Amygdala (tissue), 56 donors: ENCODE measurements at places on chromosomes 12 and 14.

DNA sequence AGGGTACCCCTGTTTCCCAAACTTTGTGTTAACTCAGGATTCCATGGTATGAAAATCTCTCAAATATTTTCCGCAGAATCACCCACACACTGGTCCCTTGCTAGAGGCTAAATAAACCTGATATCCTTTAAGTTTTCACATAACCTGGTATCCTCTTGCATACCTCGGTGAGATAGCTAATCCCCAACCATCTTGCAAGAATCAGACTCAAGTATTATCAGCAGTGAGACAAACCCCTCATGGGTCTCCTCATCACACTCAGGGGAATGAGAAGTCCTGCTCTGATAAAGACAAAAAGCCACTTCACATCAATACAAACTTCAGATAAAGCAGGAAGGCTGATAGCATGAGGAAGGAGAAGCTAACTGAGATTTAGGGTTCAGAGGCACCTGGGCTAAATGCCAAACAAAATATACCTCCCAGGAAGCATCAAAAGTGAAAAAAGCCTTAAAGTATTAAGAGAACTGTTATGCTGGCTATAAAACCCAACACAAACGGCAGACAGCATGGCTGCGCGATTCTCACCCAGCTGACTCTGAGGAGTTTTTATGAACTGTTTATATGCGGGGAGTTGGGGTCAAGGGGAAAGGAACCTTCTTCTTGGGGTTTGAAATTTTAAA, 96.5 kb downstream of the FOXN3 start:
- no peak for DNase-seq

- DNase-seq, result no peak
Measured at GRCh38 chr12:118417942-118418341, 41.6 kb downstream of the SUDS3 start.

DNA sequence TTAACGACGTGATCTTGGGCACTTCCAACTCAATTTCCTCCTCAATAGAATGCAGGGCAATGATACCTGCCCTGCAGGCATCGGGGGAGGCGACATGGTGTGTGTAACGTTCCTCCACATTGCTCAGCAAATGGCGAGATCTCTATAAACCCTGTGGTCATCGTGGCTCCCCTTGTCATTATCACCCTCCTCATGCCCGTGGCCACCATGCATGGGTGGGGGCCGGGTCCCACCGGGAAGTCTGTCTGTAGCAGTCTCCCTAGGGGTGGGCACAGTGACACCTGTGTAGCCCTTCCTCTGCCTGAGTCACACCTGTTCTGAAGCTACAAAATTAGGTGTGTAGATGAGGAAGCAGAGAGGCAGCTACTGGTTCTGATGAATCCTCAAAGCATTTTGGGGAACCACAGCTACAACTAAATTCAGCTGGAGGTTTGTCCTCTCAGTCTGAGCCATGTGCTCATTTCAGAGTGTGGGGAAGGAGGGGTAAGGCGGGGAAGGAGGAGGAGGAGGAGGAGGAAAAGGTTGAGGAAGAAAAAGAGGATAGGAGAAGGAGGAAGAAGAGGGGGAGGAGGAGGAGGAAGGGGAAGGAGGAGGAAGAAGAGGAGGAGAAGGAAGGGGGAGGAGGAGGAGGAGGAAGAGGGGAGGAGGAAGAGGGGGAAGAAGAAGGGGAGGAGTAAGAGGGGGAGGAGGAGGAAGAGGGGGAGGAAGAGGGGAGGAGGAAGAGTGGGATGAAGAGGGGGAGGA, 11.0 kb upstream of the CACNA2D4 start:
- no peak for DNase-seq

GRCh38 chr12:18754124-18754707, 16.3 kb downstream of the CAPZA3 start:
- DNase-seq, result no peak

DNA sequence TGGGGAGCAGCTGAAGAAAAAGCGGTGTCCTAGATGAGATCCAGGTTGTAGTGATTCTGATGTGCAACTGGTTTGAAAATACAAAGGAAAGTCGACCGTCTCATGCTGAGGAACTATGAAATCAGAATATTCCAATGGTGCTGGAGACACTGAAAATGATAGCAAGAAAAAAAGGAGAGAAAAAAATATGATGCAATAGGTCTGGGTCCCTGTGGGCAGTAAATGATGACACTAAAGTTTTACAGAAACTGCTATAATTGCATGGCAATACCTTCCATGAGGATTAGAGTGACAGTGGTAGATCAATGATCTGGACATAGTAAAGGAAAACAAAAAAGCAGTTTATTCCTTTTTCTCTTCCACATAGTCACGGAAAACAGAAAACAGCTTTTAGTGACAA, 2.3 kb downstream of the PYM1 start:
- DNase-seq, result no peak

GRCh38 chr14:92360651-92361370, 37.8 kb downstream of the SLC24A4 start:
- no peak for DNase-seq

DNA sequence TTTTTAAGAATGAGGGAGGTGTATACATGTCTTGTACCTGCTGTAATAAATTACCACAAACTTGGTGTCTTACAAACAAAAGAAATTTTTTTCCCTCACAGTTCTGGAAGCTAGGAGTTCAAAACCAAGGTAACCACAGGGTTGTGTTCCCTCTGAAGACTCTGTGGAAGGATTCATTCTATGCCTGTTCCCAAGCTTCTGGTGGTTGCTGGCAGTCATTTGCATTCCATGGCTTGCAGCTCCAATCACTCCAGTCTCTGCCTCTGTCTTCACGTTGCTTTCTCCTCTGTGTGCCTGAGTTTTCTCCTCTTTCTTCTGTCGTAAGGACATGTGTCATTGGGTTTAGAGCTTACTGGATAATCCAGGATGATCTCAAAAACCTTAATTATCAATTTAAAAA, 15.4 kb upstream of the ZNF641 start:
- no peak for DNase-seq

DNA sequence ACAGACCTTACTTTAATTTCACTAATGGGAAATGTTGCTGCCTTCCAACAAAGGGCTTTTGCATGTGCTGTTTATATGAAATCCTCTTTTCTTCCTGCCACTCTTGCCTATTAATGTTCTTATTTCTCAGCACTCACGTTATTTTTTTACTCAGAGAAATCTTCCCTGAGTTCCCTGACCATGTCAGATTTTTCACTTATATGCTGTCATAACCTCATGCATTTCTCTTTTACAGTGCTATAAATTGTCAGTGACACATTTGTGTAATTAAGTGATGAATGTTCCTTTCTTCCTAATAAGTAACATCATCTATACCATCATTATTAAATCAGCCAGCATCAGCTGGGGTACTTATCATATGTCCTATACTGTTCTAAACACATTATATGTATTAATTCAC, 444.1 kb downstream of the DIO2 start:
- DNase-seq, result no peak

DNA sequence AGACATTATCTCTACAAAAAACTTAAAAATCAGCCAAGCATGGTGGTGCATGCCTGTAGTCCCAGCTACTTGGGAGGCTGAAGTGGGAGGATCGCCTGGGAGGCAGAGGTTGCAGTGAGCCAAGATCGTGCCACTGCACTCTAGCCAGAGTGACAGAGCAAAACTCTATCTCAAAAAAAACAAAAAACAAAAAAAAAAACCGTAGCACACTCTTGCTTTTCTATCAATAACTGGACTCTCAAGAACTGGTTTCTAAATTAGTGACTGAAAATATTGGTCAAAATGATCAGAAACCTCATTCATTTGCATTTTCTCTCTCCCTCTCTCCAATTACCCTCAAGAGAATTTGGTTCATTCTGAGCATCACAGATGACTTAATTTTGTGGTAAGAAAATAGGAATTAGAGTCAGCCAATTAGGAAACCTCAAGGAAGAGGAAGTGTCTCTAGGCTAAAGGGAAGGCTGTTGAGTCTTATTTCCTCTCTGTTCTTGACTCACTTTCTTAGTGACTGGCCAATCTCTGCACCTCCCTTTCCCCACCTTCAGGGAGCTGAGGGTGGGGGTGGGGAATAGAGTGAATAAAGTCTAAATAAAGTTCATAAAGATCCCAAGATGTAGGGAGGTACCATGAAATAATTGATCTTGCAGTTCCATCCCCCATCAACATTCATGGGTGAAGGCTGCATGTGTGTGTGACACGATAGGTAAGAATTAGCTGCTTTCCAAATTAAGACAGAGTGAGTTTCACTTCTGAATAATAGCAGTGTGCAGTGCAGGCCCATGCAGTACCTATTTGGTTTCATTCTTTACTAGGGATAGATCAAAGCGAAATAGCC, 6.8 kb upstream of the PSMA6 start:
- DNase-seq, result no peak

DNA sequence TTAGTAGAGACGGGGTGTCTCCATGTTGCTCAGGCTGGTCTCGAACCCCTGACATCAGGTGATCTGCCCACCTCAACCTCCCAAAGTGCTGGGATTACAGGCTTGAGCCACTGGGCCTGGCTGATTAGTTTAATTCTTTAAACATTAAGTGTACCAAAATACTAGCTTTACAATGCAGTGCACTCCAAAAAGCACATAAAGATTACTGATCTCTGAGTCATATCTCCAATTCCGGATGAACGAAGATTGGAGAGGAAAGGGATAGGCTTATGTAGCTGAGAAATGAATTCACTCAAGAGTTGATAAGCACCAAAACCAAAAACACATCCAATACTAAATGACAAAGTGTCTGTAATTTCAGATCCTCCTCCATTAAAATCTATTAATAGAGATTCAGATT, 15.1 kb downstream of the NAV3 start:
- no peak for DNase-seq

- DNase-seq, result no peak
Measured at GRCh38 chr14:35988550-35988949, 162.4 kb downstream of the BRMS1L start.

- DNase-seq, result no peak
Measured at GRCh38 chr14:93369713-93370266, 22.8 kb downstream of the COX8C start.

GRCh38 chr12:130713581-130713991, 2.5 kb downstream of the RIMBP2 start:
- DNase-seq, result no peak

- DNase-seq, result no peak
Measured at GRCh38 chr14:104194716-104195115, 56.3 kb downstream of the KIF26A start.

DNA sequence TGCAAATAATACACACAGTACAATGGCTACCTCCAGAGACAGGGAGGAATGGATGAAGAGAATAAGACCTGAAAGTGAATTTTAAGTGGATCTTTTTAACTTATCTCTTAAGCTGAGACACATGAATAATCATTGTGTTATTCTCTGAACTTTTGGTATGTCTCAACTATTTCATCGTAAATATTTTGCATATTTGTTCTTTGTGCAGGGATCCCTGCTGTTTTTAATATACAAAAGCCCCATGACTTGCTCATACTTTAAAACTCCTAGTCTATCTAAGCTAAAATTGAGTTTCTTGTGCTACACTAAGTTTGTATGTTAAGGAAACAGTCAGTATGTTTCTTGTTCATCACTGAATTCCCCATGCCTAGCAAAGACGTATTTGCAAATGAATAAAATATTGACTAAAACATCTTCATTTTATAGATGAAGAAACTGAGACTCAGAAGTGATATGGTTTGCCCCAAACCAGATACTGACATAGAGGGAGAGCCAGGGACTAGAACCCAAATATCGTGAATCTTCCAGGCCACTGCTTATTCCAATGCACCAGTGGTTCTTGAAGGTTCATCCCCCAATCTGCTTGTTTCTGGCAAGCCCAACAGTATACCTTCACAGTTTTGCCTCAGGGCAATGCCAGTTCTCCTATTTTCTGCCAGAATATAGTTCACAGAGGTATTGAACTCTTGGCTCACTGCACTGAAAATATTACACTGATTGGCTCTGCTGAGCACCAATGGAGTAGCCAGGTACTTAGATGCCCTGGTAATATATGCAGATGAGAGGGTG, 356.9 kb downstream of the MED13L start:
- no peak for DNase-seq

DNA sequence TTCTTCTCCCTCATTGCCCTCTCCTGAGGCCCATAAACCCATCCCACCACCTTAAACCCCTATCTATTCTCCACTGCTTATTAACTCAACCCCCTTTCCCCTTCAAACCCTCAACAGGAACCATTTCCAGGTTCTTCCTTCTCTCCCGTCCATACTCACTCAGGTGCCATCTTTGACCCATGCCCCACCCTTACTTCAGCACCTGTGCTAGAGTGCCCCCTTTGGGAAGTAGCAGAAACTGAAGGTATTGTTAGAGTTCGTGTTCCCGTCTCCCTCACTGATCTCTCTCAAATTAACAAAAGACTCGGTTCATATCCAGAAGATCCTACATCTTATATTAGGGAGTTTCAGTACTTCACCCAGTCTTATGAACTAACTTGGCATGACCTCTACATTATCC, 86.6 kb downstream of the TMTC3 start:
- DNase-seq, result no peak

DNA sequence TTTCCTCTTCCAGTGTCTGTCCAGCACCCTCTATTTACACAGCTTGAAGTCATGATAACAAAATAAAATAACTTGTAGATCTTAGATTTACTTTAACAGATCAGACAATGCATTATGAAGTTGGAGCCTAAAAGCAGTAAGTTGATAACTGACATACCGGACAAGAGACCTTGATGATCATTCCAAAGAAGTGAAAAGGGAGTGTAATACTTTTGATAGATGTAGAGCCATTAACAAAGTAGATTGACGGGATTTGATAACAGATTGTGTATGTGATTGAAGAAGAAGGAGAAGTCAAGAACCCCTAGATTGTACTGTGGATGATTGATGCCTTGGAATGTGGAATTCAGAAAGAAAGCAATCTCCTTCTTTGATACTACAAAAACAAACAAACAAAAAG, 403.8 kb upstream of the MGAT4C start:
- DNase-seq, result no peak

- DNase-seq, result no peak
Measured at GRCh38 chr14:86420131-86420530, 890.2 kb downstream of the FLRT2 start.

DNA sequence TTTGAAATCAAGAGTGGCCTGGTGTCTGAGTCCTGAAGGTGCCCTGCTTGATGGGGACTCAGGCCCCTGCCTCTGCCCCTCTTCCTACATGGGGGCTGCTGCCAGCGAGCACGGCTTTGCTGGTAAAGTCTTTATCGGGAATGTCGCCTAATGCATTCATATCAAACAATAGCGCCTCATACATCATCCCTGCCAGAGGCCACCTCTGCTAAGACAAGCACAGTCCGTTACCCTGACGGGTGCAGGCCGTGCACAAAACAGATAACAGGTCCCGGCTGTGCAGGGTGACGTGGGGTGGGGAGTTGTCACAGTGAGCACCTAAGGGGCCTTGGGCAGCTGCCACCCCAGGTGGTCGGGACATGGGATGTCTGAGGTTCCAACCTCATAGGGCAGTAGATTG, 68.4 kb upstream of the FAM222A start:
- no peak for DNase-seq
